NCI-H187 treated with DMSO at 0.1 percent for 48 hours (cell line): ENCODE measurements at places on chromosomes 5 and 9.

DNA sequence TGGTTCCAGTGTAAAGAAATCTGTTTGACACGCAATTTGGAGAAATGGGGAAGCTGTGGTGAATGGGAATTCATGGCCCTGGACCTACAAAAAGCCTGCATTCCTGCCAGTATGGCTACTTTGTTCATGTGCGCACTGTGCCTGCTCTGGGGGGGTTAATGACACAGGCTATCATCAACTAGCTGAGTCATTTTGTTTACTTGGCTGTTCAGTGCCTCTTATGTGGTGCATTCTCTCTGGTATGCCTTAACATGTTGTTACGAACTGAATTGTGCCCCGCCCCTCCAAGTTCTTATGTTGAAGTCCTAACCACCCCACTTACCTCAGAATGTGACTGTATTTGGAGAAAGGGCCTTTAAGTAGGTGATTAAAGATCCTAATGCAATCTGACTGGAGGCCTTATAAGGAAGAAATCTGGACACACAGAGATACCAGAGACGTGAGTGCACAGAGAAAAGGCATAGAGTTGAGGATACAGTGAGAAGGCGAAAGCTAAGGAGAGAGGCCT lies 20.4 kb upstream of the UBAP1 start:
- peak; percentile 22 for DNase-seq

DNA sequence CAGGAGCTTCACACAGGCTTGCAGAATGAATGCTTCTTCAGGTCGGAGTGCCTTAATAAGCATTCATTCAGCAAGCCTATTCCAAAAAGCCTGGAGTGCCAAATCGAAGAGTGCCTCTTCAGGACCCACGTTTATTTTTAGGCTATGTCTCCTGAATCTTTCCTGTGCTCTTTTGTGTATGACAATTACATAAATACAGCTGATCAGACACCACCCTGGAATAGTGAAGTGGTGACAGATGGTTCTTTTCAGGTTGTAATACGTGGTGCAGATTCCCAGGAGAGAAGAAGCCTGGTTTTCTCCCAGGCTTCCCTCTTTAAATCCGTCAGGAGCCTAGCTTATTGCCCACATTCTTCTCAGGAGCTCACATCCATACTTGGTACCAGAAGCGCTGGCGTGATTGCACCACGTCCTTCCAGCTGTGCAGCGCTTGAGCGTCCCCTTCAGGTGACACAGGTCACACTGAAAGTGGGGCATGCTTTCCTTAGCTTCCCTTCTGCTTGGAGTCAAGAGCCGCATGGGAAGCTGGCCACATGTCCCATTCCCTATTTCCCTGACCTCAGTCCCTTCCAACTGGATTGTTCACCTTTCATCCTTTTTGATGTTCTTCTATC lies 123.1 kb downstream of the ADCY2 start:
- DNase-seq: peak; percentile 70

DNA sequence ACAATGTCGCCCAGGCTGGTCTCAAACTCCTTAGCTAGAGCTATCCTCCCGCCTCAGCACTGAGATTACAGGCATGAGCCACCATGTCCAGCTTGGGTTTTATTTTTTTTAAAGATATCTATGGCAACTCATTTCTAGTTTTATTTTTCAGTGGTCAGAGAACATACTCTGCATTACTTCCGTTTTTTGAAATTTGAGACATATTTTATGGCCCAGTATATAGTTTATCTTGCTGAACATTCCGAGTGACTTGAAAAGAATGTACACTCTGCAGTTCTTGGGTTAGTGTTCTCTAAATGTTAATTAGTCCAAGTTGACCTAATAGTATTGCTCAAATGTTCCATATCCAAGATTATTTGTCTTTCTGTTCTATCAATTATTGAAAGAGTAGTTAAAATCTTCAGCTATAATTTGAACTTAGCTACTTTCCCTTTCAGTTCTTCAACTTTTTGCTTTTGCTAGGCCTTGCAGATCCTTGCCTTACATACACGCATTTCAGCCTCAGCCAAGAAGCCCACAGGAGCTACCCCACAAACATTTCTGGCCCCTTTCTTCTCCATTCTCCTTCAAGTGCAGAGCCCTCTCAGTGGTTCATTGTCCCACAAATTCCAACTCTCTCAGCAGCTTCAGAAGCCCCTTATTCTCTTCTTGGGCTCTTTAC lies 22.3 kb upstream of the SNAPC3 start:
- no peak for DNase-seq

DNA sequence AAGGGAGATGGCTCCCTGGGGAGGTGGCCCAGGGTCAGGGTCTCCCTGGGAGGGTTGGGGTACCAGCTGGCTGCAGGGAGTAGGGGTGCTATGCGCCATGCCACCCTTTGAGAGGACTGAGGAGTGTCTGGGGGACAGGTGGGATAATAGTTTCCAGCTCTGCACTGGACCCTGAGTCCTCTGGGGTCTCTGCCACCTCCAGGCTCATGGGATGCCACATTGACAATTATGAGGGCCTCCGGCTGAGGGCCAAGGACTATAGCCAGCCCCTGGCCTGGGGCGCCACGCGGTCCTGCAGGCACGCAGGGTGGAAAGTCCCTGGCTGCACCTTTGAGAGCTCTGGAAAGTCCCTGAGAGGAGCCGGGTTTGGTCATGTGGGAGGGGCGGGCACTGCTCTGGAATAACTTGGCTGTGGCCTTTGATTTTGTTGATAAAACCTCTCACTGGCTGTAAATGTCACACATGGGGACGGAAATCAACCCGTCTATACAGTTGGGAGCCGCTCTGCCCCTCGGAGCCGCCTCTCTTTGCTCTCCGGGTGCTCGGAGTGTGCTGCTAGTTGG lies 16.0 kb downstream of the TRAF2 start:
- no peak for DNase-seq

- no peak for DNase-seq
Observed at GRCh38 chr5:135225856-135226560, 173.0 kb downstream of the MACROH2A1 start.
